ENCODE measurements at places on chromosomes 1 and 21. TPM values are rescaled to one million over a fixed set of nuclear protein-coding genes. Genes with fewer than 3 reads are reported as not detected.
A peak's percentile ranks its signal among the peaks of the same experiment; 100 is the strongest.

DNA sequence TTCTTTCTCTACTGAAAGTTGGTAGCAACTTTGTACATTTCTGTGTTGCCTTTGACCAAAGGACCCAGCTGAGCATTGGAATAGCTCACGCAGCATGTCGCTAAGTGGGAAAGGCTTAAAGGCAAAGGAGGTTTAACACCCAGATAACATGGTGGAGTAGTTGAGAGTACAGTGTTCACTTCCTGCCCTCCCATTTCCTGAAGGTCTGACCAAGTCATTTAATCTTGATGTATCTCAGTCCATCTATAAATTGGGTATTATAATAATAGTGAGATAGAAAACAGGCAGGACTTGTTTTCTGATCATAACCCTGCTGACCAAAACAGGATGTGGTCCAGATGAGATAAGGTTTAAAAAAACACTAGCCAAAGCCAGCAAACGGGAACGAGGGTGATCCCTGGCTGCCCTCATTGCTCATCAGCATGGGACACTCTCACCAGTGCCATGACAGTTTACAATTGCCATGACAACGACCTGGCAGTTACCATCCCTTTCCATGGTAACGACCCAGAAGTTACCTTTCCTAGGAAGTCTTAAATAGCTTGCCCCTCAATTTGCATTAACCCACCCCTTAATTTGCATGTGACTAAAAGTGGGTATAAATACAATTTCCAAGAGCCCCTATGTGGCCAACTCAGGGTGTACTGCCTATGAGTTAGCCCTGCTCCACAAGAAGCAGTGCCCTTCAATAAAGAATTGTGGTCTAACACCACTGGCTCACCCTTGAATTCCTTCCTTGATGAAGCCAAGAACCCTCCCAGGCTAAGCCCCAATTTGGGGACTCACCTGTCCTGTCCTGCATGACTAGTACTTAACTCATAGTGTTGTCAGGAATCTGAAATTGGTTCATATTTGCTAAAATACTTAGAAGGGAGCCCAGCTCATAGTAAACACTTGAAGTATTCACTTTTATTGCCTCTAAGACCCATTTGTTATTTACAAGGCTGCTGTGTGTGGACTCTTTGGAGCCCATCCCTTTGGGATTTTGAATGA, 28.4 kb upstream of the FHAD1 start:
- DNase-seq: no peak

DNA sequence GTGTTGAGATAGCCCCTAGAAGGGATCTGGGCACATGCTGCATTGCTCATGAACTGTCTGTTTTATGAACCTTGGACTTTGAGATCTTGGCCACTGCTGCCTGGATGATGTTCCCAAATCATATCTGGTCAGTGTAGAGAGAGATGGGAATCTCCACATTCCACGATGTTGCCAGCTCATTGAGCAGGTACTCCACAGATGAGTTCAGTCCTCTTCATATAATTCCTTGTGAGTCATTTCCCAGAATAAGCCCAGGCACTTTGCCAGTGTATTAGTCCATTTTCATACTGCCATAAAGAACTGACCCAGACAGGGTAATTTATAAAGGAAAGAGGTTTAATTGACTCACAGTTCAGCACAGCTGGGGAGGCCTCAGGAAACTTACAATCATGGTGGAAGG, 254.0 kb upstream of the RUNX1 start:
- peak; percentile 86 for DNase-seq

Gene TTC39A
- total RNA-seq: 0.25 TPM

Gene CRYAA
- not detected for total RNA-seq

DNA sequence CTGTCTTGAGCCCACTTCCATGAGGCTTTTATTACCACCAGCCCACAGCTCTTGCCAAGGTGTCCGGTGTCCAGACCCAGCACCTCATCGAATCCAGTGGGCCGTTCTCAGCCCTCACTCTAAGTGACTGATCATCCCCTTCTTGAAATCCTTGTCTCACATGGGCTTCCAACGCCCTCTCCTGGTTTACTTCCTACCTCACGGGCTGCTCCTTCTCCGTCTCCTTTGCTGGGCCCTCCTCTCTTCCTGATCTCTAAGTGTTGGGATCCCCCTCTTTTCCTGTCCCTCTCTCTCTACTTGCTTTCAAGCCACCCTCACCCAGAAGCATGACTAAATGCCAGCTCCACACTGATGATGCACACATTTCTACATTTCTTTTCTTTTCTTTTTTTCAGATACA, 9.0 kb upstream of the RHBG start:
- no peak for DNase-seq

DNA sequence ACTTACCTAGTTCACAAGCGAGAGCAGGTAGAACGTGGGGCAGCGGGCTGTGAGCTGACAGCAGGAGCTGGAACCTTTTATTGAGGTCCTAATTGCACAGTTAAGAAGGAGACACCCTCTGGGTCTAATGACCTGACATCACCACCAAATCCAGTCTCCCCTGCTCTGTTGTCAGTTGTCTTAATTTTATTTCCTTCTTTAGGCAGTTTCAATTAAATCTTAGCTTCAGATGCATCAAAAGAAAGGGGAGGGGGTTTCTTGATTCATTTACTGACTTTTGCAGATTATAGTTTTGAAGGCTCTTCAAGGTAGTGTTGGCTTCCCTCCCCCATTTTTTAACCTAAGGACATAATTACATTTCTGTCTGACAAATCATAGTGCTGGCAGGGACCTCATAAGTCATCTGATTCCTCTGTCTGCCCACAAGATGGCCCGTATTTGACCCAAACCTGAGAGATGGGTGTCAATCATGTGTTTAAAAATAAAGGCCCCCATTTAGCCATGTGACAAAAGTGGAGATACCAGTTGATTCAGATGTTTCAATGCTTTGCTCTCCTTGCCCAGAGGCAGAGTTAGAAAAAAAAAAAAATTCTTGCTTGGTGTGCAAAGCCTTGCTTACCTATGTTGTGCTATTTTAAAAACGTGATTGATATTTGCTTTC, at the start of gene TCHHL1:
Gene TCHHL1 (minus strand): TSS at position 51 of the 661 bp plus-strand sequence. CDS start 921 bp downstream, outside the sequence.
- DNase-seq: no peak

Gene TNNT2
- total RNA-seq: 0.11 TPM

GRCh38 chr1:1345384-1345783, 3.8 kb downstream of the DVL1 start:
- DNase-seq: no peak

- DNase-seq: peak; percentile 21
Measured at GRCh38 chr21:37220433-37220980, 46.6 kb downstream of the VPS26C start.

DNA sequence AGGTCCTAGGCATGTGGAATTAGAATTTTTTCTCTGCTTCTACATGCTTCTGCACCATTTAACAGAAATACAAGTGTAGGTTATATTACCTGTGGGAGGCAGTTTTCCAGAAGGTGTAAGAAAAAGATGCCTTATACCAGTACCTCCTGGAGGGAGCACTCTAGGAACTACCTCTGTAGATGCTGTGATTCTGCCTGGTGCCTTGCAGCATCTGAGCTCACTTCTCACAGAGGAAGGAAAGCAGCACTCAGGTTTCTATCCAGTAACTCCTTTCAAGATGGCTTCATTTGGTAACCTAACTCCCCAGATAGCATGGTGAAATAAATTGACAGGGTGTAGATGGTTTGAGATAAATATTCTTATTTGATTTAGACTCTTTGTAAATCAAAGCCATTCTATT, 50.3 kb downstream of the GIPC2 start:
- no peak for DNase-seq

- no peak for DNase-seq
Measured at GRCh38 chr1:210372491-210372890, 43.8 kb downstream of the HHAT start.

GRCh38 chr1:115764541-115764940, 4.0 kb downstream of the CASQ2 start:
- no peak for DNase-seq

DNA sequence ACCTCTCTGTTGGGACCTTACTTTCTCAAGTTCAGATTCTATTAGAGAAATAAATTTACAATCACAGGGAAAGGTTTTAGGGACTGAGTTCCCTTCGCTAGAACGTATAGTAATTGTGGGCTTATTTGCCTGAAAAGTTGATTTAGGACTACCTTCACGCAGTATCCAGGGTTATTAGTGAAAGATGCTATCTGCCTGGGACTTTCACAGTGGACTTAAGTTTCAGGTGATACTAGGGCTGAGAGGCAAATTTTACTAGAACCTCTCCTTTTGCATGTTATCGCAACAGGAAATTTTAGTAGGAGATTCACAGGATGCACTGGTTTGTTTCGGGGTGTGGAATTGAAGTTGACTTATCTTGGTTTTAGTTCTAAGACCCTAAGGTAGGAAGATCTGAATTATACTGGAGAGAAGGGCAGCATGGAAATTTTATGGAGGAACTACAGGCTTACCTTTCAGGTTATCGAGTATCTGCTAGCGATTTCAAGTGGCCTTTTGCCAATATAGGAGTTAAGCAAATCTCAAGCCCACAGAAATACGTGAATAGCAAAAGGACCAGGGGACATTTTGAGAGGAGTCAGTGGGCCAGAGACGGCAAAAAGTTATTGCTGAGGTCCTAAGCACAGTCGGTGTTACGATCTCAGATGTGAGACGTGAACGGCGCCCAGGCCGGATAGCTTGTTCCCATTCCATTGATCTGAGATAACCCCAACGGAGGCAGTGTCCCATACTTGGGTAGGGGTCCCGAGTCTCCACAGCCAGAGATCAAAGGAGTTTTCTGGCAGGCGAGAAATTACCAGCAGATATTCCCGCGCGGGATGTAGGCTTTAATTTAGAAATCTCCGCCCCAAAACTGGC, 723 bp upstream of the GNAI3 start:
- DNase-seq: peak; percentile 27

DNA sequence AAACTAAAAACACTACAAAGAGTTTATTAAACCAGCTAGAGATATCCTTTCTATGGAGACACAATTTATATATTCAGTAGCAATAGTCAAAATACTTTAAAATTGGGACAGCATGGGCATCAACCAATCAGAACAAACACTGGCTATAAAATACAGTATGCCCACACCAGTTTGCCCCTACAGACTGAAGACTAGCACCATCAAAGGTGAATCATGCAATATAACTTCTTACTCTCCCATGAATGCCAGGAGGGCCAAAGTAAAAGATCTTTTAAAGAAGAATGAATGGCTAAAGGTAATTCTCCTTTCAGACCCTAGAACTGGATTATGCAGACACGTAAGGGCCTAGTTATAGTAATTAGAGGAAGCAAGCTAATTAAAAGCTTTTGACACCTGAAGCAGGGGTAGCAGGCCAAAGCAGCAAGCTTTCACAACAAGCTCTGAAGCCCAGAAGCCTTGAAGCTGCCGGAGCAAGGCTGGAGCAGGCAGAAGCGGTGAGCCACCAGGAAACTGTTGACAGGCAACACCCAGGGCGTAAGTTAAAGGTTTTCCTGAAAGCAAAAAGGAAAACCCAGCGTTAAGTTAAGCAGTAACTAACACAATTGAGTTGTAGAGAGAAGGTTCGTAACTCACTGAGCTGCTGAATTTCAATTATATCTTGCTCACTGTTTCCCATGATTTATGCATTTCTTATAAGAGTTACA, 99.3 kb downstream of the CDC42BPA start:
- no peak for DNase-seq

GRCh38 chr1:47175227-47175934, 14.5 kb downstream of the PDZK1IP1 start:
- peak; percentile 63 for DNase-seq

DNA sequence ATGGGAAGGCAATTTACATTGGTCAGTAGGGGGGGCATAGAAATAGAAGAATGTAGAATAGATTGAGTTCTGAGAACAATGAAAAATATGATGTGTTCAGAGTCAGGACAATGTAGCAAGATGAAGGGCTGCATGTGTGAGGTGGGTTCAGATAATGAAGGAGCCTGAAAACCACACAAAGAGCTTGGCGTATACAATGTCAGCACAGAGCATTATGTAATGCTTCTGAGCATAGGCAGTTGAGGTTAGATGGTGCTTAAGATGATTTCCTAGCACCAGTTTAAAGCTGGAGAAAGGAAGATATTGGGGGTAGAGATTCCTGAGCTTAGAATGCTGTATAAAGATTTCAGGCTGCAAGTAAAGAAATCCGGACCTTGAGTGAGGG, 202.0 kb upstream of the SNX7 start:
- DNase-seq: no peak

GRCh38 chr1:78437941-78438340, 52.8 kb upstream of the PTGFR start:
- DNase-seq: peak; percentile 14

DNA sequence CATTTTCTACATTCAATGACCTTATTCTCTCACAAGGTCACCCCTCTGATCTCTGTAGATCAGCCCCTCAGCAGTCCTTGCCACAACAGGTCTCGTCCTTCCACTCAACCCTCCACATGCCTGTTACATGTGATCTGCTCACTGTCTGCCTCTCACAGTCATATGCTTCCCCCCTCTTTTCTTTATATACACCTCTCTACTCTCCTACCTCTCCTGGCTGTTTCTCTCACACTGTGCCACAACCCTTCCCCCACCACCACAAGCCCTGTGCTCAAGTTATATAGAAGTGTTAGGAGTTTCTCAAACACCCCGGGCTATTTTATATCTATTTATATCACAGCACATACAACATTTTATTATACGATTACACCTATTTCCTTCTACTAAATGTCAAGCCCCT, 12.6 kb downstream of the B3GALNT2 start:
- no peak for DNase-seq

Gene FAM78B
- 0.07 TPM for total RNA-seq

DNA sequence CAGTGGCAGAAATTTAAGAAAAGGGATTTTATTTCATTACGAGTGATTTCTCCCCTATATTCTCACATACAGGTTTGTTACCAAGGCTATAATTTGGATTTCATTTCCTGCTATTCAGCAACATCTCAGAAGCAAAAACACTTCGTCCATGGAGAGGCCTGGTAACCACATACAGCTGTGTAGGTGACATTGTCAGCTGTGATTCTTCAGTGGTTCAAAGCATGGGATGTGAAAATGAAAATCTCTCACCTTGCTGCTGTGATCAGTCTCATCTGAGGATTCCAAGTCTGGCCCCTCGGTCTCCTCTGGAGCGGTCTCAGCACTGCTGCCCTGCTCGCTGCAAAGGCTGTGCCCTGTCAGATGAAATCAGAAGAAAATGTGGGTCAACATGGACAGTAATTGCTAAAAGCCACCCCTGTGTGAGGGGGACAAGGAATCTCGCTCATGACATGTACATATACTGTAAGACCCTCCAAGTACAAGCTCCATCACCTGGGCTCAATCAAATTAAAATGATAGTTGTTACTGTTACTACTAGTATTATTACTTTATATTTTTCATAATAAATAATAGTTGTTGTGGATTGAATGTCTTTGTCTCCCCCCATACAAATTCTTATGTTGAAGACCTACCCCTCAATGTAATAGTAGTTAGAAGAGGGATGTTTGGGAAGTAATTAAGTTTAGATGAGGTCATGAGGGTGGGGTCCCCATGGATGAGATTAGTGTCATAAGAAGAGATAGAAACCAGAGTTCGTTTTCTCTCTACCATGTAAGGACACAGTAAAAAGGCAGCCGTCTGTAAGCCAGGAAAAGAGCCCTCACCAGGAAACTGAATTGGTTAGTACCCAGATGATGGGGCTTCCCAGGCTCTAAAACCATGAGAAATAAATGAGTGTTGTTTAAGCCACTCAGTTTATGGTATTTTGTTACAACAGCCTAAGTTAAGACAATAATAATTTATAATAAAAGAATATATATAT, 126.7 kb upstream of the KRTAP19-8 start:
- DNase-seq: no peak

Data from foreskin keratinocyte (primary cell).